ENCODE measurements at places on chromosomes 6 and 20. TPM values are rescaled to one million over a fixed set of nuclear protein-coding genes. Genes with fewer than 3 reads are reported as not detected.

- H3K27ac ChIP-seq = no peak overlapping the region
- no peaks in the 10 kb centered on the region for H3K4me1 ChIP-seq
- no peak for DNase-seq
Measured at GRCh38 chr20:11395581-11395980, 522.1 kb upstream of the BTBD3 start.

Gene LPA
- not detected for total RNA-seq

DNA sequence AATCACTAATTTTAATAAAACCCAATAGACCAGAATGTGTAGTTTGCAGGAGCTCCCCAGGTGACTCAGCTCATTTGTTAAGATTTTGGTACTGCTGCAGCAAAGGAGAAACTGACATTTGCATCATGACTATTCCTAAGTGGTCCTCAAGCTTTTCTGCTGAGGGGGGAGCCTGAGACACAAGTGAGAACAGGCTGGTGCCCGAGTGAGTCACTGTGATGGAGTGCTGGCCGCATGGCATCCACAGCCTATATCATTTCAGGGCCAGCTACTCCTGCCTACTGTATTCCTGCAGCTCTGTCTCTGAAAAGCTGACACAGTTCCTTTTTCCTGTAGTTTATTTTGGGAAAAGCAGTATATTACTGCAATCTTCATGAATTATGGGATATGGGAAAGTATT, 113.7 kb upstream of the ENPP5 start:
- H3K4me1 ChIP-seq = no peaks in the 10 kb centered on the region
- H3K36me3 ChIP-seq = no peaks in the 10 kb centered on the region
- no peak overlapping the region for H3K27ac ChIP-seq
- no peak overlapping the region for H3K4me3 ChIP-seq

DNA sequence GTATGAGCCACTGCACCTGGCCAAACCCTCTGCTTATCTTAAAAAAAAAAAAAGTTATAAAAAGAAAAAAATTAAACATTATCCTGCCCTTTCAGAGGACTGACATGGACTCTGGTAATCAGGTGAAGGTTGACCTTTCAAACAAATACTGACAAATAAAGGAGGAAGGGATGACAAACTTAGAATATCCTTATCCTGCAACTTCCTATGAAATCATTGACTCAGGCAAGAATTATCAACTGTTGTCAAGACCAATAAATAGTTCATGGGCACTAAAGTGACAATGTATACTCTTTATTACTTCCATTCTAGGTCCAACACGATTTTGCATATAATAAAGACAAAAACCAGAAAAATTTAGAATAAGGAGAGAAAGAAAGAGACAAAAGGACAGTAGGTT, 117.9 kb downstream of the KIF16B start:
- H3K27me3 ChIP-seq = no peaks in the 10 kb centered on the region
- H3K27ac ChIP-seq = no peak overlapping the region
- H3K36me3 ChIP-seq = no peaks in the 10 kb centered on the region
- no peak overlapping the region for H3K4me3 ChIP-seq
- DNase-seq = no peak

DNA sequence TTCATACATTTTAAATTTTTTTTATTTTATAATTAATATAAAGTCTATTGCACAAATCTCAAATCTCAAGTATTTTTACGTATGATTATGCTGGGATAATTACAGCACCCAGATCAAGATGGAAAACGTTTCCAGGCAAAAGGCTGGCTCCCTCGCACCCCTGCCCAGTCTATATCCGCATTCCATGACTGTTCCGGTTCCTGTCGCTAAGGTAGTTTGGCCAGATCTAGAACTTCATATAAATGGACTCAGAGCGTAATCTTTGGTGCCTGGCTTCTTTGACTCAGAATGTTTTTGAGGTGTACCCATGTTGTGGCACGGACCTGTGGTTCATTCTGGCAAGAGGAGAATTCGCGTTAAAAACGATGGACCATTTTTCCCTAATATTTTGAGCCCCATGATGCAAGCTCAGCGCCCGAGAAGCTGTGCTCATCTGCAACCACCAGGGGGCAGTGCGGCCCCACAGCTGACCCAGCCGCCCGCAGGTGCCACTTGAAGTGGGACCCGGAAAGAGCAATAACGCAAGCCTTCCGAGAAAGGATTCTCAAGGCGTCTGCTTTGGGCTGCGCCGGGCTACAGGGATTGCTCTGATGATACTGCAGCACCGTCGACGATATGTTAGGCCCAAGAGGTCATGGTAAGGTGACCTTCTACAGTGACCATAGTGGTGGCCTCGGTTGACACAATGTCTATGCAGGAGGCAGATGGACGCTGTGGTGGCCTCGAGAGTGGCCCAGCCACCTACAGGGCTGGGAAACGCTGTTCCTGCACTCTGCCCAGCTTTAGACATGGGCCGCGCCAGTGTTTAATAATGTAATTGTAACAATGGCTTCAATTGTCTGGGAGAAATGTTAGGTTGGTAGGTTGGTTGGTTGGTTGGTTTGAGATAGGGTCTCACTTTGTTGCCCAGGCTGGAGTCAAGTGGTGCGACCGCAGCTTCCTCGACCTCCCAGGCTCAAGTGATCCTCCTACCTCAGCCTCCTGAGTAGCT, 160.1 kb downstream of the ZMYND8 start:
- peaks cover 45% of the 10 kb centered on the region for H3K4me1 ChIP-seq
- DNase-seq = peak; percentile 62
- H3K36me3 ChIP-seq = no peaks in the 10 kb centered on the region
- no peak overlapping the region for H3K4me3 ChIP-seq
- no peaks in the 10 kb centered on the region for H3K27me3 ChIP-seq
- H3K27ac ChIP-seq = no peak overlapping the region

- no peaks in the 10 kb centered on the region for H3K4me1 ChIP-seq
- no peak for DNase-seq
- no peaks in the 10 kb centered on the region for H3K27me3 ChIP-seq
- H3K27ac ChIP-seq = no peak overlapping the region
- no peak overlapping the region for H3K4me3 ChIP-seq
Measured at GRCh38 chr6:35415065-35415891, 36.9 kb upstream of the FANCE start.

- H3K4me3 ChIP-seq = no peak overlapping the region
- H3K4me1 ChIP-seq = no peaks in the 10 kb centered on the region
- no peaks in the 10 kb centered on the region for H3K27me3 ChIP-seq
- DNase-seq = no peak
- H3K36me3 ChIP-seq = no peaks in the 10 kb centered on the region
Measured at GRCh38 chr20:43535370-43536004, 23.3 kb upstream of the SGK2 start.

DNA sequence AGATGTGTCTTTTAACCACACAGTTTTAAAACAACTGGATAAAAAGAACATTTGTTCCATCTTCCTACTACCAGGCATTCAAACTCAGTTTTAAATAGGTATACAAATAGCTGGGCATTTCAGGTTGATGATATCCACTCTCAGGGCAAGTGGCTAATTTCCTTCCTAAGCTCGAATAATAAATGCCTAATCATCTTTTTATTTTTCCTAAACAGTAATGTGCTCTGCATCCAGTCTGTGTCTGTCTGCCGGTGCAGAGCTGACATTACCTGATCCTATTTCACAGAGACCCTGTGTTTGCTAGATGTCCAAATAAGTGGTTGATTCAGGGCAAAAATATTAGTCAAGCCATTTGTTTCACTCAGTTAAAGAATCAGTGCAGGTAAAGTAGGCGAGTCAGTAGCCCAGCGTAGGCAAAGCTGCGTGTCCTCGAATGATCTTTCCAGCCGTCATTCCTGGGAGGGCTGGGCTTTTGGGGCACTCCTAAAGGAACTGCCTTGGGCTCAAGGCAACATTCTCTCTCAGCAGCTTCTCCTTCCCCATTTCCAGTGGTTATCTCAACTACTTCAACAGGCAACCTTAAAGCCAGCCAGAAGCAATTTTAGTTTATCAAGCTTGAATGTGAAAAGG, 74.2 kb upstream of the BMP2 start:
- H3K4me3 ChIP-seq = no peak overlapping the region
- no peaks in the 10 kb centered on the region for H3K4me1 ChIP-seq
- H3K27ac ChIP-seq = no peak overlapping the region
- no peak for DNase-seq

- no peaks in the 10 kb centered on the region for H3K36me3 ChIP-seq
- no peaks in the 10 kb centered on the region for H3K27me3 ChIP-seq
- no peak overlapping the region for H3K27ac ChIP-seq
- no peaks in the 10 kb centered on the region for H3K4me1 ChIP-seq
- DNase-seq = no peak
- no peak overlapping the region for H3K4me3 ChIP-seq
Measured at GRCh38 chr6:505374-505773, 113.8 kb downstream of the IRF4 start.

Gene FAM162B
- total RNA-seq = not detected

DNA sequence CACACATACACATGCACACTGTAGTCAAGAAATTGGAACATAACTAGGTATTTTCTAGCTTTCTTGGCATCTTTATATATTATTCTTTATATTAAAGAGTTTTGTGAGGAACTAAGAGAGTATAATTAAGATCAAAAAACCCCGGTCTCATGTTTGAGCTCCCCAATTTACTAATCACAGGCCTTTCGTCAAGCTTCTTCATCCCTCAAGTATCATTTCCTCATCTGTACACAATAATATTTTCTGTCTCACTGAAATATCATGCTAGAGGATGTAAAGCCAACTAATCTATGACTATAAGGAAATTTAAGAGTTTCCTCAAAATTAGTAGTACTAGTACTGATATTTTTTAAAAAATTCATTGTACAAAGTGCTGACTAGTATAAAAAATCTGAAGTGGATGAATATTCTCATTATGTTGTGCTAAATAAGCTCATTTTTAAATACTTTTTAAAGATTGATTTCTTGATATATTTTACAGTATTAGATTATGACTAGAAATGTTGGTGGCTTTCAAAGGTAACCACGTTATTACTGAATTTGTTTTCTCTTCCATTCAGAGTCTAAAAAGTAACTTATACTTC, 28.0 kb downstream of the PEX3 start:
- no peak overlapping the region for H3K27ac ChIP-seq
- H3K4me3 ChIP-seq = no peak overlapping the region
- no peaks in the 10 kb centered on the region for H3K27me3 ChIP-seq
- H3K4me1 ChIP-seq = no peaks in the 10 kb centered on the region
- no peaks in the 10 kb centered on the region for H3K36me3 ChIP-seq
- no peak for DNase-seq

GRCh38 chr20:35252037-35252461, 25.6 kb downstream of the MMP24 start:
- H3K27me3 ChIP-seq = no peaks in the 10 kb centered on the region
- no peaks in the 10 kb centered on the region for H3K4me1 ChIP-seq
- no peak overlapping the region for H3K4me3 ChIP-seq
- no peak for DNase-seq
- H3K27ac ChIP-seq = no peak overlapping the region

DNA sequence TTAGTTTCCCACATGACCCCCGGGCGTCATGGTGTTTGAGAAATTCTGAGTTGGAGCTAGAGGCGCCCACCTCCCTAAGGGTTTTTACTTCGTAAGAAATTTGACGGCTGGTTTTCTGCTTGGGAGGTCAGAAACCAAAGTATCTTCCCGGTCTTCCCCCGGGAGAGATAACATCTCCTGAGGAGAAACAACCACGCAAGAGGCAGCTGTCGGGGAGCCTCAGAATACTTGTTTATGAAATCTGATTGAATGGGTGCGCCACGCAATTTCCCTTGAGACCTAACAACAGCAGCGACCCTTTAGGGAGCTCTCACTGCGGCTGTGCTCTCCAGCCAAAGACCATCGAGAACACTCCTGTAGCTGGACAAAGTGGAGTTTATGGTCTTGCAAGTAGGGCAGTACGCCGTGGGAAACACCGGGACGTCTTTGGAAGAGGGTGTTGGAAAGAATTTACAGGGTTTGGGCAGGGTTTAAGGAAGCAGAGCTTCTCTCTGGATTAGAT, 608 bp upstream of the EIF2S2 start:
- peak overlapping the region; percentile 70 for H3K4me3 ChIP-seq
- H3K4me1 ChIP-seq = peaks cover 11% of the 10 kb centered on the region
- H3K27me3 ChIP-seq = no peaks in the 10 kb centered on the region
- peaks cover 8% of the 10 kb centered on the region for H3K36me3 ChIP-seq

DNA sequence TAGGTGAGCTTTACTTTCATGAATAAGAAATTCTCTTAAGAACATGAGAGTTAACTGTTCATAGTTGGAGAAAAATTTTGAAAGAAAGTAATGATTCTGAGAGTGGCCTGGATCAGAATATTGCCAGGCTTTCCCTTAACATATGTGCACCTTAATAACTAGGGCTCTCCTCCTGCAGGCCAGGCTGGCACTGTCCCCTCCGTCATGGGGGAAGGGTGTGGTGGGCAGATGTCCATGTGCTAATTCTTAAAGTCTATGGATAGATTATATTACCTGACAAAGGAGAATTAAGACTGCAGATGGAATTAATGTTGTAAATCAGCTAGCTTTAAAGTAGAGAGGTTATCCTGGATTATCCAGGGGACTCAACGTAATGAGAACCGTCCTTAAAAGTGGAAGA, 10.9 kb upstream of the KLHL32 start:
- H3K27me3 ChIP-seq = no peaks in the 10 kb centered on the region
- H3K27ac ChIP-seq = no peak overlapping the region
- H3K4me1 ChIP-seq = no peaks in the 10 kb centered on the region

Gene SMPDL3A
- 2.4 TPM for total RNA-seq

DNA sequence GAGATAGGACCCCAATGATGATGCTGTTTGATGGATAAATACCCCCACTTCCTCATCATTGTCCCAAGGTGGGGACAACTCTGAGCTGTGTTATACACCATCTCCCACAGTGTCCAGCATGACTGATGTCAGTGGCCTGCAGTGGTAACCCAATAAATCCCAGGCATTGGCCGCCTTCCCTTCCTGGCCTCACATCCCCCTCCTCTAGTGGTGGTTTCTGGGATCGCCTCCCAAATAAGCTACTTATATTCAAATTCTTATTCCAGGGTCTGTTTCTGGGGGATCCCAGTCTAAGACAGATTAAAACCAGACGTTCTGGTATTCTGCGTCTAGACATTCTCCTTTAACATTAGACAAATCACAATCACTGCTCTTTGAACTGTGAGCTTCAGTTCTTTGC, 90.6 kb downstream of the SCP2D1 start:
- no peaks in the 10 kb centered on the region for H3K36me3 ChIP-seq
- H3K4me3 ChIP-seq = no peak overlapping the region
- no peak overlapping the region for H3K27ac ChIP-seq
- H3K27me3 ChIP-seq = peaks cover 15% of the 10 kb centered on the region

DNA sequence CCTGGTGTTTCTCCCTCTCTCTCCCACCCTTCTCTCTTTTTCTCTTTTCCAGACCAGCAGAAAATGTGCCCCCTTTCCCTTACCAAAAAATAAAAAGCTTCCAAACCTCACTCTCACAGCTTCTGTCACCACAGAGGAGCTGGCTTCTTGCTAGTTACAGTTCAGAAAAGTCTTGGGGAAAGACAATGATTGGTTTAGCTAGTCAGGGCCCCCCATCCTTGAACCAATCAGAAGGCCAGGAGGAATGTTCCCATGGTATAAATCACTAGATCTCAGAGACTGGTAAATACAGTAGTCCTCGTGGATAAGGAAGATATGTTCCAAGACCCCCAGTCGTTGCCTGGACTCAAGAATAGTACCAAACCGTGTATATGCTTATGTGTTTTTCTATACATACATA, 231.1 kb upstream of the TAB2 start:
- no peak overlapping the region for H3K27ac ChIP-seq
- H3K36me3 ChIP-seq = no peaks in the 10 kb centered on the region
- H3K4me1 ChIP-seq = no peaks in the 10 kb centered on the region
- no peaks in the 10 kb centered on the region for H3K27me3 ChIP-seq
- no peak overlapping the region for H3K4me3 ChIP-seq
- no peak for DNase-seq

Data from HCT116 (cell line).